ENCODE measurements at places on chromosomes 3 and 15.

DNA sequence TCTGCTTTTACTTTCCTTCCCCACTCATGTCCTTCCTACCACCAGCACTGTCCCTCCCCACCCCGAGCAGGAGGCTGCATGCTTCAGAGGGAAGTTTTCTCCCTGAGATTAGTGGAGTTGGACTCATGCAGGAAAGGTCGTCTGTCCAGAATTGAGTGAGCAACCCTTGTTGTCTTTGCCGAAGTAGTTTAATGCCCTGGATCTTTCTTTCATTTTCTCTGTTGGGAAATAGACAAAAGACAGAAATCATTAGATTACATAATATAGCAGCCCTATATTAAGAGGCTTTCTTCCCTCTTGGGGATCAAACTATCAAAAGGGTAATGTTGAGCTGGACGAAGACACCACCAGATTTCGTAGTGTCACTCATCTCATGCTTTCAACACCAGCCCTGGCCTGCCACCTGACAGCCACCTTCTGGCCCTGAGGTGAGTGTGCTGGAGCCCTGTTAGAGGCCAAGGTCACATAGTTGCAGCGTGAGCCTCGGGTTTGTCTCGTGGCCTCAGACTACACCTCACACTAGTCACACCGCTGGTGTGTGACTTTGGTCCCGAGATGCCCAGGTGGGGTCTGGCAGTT is 231.0 kb downstream of the ITPR1 start:
- no peak for DNase-seq

- DNase-seq = no peak
Observed at GRCh38 chr15:39574427-39574826, 6.5 kb upstream of the THBS1 start.

DNA sequence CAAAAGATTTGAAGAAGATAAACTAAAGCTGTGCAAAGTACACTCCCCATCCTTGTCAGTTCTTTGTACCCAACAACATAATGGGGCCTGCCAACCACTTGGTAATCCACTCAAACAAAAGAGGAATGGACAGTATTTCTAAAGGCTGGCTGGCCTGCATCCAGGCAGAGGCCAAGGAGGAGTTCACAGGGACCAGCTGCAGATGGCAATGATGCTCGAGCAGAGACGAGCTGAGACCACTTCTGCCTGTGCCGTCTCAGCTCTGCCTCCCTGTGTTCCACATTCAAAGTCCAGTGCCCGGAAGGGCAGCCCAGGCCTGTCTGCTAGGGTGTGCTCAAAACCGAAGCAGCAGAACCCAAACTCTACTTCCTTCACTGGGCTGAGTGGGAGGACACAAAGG is 14.3 kb downstream of the CXCR6 start:
- no peak for DNase-seq

- DNase-seq = no peak
Observed at GRCh38 chr15:31230630-31231485, 95.8 kb upstream of the KLF13 start.

- DNase-seq = no peak
Observed at GRCh38 chr3:104178680-104179079, 1188.0 kb upstream of the ALCAM start.

Data from breast epithelium (tissue), 4 donors.